Renal cortical epithelial cell (primary cell): ENCODE measurements at places on chromosomes 13 and 19.

GRCh38 chr19:22832031-22832762, at the start of gene ZNF723:
Gene ZNF723, plus strand, starts transcription at chr19:22832291. Its CDS starts 89 bp downstream, at chr19:22832380.
- no peak for DNase-seq

- DNase-seq = no peak
Measured at GRCh38 chr19:28067882-28068281, 1145.1 kb downstream of the UQCRFS1 start.

DNA sequence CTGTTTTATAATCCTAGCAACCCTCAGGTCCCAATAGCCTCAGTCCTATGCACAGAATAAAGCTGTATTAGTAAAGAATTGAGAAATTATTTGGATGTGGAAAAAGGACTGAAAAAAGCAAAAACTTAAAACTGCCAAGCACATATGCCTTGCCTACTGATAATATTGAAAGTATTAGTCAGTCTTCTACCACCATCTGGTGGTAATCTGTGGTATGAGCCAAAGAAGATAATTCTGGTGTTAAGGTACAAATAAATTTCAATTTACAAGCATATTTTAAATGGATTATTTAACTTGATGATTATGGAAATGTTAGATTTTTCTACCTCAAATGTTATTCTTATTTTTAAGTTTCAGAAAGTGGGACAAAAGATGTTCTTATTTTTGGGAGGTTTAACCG, 460.3 kb upstream of the KLHL1 start:
- peak; percentile 57 for DNase-seq

- no peak for DNase-seq
Measured at GRCh38 chr13:100527644-100528043, 60.9 kb downstream of the GGACT start.

GRCh38 chr19:41877916-41878905, 1.1 kb downstream of the CD79A start:
- DNase-seq = no peak

DNA sequence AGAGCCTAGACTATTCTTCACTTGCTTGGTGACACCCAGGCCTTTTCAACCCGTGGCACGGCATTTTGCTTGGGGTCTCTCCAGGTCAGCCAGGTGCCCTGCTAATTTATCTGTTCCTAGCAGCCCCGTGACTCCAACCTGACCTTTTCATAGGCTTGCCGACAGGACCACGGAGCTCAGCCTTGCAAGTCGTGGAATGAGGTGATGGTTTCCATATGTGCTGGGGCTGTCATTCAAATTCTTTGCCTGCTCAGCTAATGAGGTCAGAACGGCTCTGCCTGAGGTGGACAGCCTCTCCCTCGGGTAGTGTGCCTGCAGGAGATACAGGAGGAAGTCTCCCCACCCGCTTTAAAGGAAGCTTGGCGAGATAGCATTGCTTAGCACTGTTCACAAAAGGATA, 61.0 kb downstream of the SHISA2 start:
- no peak for DNase-seq

- no peak for DNase-seq
Measured at GRCh38 chr13:109577191-109577700, 209.1 kb downstream of the IRS2 start.
